Tracheal epithelial cell (primary cell): ENCODE measurements at places on chromosomes 3 and 15. TPM values are rescaled to one million over a fixed set of nuclear protein-coding genes. Genes with fewer than 3 reads are reported as not detected.

GABRB3 gene
- total RNA-seq = 0.48 and 2.6 TPM in 2 replicates

CCDC54 gene
- not detected in 2 replicates for total RNA-seq

SNX22 gene
- total RNA-seq = under 0.01 and 0.21 TPM in 2 replicates

FANCD2 gene
- 5.1 and 9.9 TPM in 2 replicates for total RNA-seq

C3orf85 gene
- total RNA-seq = not detected in 2 replicates

PLA2G4E gene
- 0.21 and 0.96 TPM in 2 replicates for total RNA-seq

DNAJA4 gene
- total RNA-seq = 6.0 and 13.6 TPM in 2 replicates

IL20RB gene
- 86.8 and 233 TPM in 2 replicates for total RNA-seq

P2RY1 gene
- 5.1 and 21.1 TPM in 2 replicates for total RNA-seq

SERPINI1 gene
- total RNA-seq = 1.2 and 2.6 TPM in 2 replicates

PRICKLE2 gene
- 5.1 and 11.8 TPM in 2 replicates for total RNA-seq

MKRN2OS gene
- 1.7 and 2.2 TPM in 2 replicates for total RNA-seq

ADGRG7 gene
- 38.3 TPM in 1 of 2 replicates, not detected in the other for total RNA-seq

CHRNA5 gene
- 2.6 and 5.1 TPM in 2 replicates for total RNA-seq

SIDT1 gene
- total RNA-seq = under 0.01 and 0.24 TPM in 2 replicates

CTXN2 gene
- total RNA-seq = not detected in 2 replicates

ACVR2B gene
- total RNA-seq = 5.3 and 6.0 TPM in 2 replicates

PLXNA1 gene
- 67.2 and 82.5 TPM in 2 replicates for total RNA-seq

OR5K2 gene
- total RNA-seq = not detected in 2 replicates

PRSS50 gene
- not detected in 2 replicates for total RNA-seq

B3GALNT1 gene
- 6.7 and 7.9 TPM in 2 replicates for total RNA-seq

BMF gene
- 0.85 and 2.4 TPM in 2 replicates for total RNA-seq

LYZL4 gene
- not detected in 2 replicates for total RNA-seq
